Activated gamma-delta T cell treated with Interleukin-2 at 50 U/mL for 16 hours (primary cell): ENCODE measurements at places on chromosomes 7 and 10.

DNA sequence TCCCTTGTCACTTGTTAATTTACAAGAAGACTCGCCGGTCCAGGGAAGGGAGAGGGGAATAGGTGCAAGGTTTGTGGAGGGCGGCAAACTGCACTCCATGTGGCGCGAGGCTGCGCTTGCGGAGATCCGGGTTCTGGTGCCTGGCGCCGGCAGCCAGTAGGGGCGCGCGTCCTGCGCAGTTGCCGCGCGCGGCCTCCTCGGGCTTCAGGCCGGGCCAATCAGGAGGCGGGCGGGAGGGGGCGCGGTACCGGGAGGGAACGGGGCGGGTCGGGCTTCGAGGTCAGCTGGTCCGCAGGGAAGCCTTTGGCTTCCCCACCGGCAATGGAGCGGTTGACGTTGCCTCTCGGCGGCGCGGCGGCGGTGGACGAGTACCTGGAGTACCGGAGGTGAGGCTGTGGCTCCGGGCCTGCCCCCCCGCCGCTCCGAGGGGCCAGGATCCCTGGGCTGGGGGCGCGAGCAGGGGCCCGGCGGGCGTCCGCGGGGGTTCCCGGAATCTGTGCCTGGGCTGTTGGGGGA lies at the start of gene FAM221A:
Gene FAM221A (plus strand): TSS at position 302 of the 516 bp plus-strand sequence. CDS start 20 bp downstream, at position 322.
- DNase-seq, result peak; percentile 73

DNA sequence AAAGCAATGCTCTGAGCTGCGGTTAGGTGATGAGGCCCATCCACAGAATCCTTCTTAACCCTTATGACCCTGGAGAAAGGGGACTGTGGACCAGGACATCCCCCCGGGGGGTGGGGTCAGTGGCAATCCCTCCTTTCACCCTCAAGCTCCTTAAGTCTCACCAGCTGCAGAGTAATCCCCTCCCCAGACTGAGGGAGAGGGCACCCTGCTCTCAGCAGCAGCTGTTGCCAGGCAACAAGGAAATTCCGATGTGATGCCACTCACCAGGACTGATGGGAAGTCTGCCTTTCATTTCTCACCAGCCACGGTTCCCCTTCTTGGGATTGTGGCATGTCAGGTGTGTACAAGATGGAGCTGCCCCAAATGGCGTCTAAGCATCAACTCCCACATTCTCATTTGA lies 129.6 kb downstream of the DOCK1 start:
- DNase-seq, result no peak

- DNase-seq, result peak; percentile 20
Observed at GRCh38 chr10:43689618-43689954, 40.9 kb upstream of the ZNF32 start.

GRCh38 chr10:50310560-50311174 lies 59.4 kb upstream of the ASAH2 start:
- DNase-seq, result peak; percentile 4

- no peak for DNase-seq
Observed at GRCh38 chr7:51227861-51228260, 88.7 kb downstream of the COBL start.

- no peak for DNase-seq
Observed at GRCh38 chr10:89302625-89303024, 779 bp downstream of the IFIT2 start.

DNA sequence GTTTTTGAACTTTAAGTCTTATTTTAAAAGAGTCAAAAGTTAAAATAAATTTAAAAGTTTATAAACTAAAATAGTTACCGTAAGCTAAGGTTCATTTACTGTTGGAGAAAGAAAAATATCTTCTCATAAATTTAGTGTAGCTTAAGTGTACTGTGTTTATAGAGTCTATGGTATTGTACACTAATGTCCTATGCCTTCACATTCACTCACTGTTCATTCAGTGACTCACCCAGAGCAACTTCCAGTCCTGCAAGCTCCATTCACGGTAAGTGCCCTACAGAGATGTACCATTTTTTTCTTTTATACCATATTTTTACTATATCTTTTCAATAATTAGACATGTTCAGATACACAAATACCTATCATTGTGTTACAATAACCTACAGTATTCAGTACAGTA lies 97.6 kb downstream of the PTN start:
- no peak for DNase-seq

DNA sequence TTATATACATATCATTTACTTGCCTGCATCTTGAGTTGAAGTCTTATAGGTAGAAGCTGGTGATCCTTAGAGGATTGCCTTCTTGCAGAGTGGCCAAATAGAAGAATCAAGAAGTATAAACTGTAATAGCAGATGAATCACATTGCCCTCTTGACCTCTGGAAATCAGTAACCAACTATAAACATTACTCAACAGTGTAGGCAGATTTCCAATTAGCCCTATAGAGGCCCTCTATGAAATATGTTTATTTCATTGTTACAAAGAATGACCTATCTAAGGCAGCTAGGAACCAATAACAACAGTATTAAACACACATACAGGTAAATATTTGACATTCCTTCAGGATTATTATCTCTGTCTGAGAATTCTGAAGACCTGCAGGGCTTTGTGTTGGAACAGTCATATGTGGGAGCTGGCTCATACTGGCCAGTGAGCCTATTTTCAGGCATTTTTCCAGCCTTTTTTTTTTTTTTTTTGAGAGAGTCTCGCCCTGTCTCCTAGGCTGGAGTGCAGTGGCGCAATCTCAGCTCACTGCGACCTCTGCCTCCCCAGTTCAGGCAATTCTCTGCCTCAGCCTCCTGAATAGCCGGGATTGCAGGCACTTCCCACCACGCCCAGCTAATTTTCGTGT lies 7.2 kb upstream of the SRI start:
- DNase-seq, result no peak

DNA sequence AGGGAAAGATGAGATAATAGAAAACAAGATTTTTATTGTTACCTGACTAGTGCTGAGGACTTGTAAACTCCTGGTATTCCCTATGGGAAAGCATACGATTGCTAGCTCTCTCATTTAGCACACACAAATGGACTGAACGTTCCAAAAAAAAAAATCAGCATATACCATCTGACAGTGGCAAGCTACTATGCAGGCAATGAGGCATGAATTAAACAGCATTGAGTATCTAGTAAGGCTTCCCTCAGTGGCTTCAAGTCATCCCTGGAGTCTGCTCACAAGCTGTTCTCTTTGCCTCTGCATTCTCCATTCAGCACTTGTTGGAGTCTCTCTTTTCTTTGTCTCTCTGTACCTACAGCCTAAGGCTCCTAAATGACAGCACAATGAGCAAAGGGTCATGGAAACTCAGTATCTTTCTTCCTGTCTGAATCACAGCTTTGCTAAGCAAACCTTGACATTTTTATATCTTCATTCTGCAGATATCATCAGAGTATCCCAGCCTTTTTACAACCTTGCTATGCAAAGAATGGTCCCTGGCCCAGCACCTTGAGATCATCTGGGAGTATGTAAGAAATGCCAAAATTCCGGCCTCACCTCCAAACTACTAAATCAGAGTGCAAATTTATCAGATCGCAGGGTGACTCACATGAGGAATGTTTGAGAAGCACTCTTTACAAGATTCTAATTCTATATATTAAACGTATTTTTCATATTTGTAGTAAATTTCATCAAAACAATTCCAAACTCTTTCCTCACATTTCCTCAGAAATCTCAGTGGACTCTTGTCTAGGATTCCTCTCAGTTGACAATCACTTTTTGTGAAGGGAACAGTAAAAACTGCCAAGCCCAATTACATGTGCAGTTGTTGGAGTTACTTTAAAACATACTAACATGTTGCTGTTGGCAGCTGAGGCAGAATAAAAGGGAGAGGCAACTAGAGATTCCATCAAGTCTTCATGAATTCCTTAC lies 10.8 kb upstream of the LIPA start:
- DNase-seq, result no peak

GRCh38 chr7:116733924-116734580 lies 62.1 kb downstream of the MET start:
- DNase-seq, result no peak

DNA sequence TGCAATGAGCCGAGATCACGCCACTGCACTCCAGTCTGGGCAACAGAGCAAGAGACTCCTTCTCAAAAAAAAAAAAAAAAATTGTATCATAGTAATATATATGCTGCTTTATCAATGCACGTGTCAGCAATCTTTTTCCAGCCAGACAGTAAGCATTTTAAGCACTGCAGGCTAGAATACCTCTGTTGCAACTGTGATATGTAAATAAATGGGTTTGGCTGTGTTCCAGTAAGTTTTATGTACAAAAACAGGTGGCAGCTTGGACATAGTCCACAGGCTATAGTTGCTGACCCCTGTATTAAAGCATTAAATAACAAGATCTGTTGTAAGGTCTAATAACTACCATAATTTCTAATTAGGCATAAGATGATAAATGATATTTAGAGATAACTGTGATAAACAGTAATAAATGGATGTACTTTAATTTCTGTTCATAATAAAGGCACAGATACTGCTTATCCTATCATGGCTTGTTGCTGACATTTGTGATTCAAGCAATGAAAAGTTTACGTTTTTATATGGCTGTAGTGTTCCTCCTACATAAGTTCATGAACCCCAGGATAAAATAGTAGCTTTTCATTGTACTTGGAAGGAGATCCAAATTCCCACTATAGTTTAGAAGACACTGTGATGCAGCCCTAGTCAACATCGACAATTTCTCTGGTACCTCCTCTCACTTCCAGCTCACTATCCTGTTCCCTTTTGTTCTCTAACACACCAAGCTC lies 161.4 kb downstream of the ELMO1 start:
- DNase-seq, result no peak

DNA sequence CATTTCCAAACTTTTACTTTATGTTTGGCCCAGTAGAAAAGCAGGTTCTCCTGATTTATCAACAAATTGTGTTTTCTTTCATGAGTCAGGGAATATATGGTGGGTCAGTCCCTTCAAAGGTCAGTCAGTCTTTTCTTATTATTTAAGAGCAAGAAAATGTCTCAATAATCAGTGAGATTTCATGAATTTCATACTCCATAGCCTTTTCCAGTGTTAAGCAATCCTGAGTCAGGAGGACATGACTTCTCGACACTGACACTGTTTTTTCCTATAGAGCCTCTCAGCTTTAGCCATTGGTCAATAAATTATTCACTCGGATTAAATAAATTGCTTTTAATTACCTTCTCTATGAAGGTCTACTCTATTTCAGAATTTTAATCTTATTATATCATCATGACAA lies 334.5 kb downstream of the SORCS1 start:
- no peak for DNase-seq

DNA sequence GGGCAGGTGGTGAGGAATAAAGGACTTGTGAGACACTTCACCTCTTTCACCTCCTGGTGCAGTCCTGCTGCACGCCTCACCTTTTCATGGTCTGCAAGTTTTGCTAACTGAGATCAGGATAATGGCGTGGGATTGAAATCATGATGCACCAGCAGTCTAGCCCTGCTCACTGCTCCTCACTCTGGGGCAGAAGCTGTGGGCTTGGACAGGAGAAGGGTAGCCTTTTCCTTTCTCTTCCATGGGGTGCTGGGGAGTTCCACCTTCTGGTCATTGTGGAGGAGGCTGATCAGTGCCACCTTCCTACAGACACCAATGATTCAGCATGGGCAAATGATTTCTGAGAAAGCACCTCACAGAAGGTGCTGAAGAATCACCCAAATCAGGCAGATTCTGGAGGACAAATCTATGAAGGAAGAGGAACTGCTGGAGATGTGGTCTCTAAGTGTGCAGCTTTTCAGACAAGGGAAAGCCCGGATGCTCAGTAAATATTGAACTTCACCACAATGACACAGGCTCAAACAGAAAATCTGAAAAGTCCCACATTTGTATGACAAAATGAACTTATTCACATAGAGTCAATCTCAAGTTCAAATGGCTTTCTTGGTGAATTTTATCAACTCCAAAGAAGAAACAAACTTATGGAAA lies 19.7 kb downstream of the MBL2 start:
- no peak for DNase-seq

DNA sequence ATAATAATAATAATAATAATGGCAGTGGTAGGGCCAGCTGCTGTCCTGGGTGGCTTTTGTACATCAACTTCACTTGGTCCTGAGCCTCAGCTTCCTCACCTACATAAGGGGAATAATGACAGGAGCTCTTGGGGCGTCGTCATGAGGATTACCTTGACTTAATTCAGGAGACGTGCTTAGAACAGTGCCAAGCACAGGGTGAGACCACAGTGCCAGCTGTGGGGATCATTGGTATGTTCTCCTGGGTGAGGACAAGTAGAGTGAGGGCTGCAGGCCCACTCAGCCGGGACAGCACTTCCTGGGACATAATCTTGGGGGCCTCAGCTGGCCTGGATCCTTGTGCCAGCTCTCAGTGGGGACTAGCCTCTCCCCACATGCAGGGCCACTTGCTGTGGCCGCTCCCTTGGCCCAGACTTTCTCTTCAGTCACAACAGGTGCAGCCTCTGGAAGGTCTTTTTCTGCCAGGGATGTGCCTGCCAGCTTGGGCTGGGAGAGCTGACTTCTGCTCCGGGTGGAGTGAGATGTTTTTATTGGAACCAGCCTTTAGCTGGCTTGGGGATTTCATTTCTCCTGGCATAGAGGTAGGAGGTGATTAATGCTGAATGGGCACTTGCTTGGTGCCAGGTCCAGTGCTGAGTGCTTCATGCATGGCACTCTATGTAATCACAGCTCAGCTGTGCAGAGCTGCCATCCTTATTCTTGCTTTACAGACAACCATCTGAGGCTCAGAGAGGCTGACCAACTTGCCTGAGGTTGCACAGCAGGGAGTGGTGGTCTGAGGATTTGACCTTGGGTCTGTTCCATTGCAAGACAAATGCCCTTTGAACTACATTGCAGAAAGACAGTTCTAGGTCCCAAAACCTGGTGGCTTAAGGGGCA lies 45.3 kb downstream of the TSPAN15 start:
- DNase-seq, result no peak

DNA sequence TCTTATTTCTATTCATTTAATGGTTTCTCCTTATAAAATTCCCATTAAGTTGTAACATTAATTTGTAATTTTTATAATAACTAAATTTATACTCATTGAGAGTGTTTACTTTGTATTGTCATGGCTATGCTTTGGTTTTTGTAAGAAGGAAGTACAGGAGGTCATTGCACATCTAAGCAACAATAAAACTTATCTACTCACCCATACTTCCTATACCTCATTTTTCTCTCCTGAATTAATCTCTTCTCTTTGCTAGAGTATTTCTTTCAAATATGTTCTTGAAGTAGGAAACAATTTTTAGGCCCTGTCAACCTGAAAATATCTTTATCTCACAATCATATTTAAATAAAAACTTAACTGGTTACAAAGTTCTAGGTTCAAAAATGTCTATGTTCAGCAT lies 95.4 kb upstream of the WDR11 start:
- no peak for DNase-seq

DNA sequence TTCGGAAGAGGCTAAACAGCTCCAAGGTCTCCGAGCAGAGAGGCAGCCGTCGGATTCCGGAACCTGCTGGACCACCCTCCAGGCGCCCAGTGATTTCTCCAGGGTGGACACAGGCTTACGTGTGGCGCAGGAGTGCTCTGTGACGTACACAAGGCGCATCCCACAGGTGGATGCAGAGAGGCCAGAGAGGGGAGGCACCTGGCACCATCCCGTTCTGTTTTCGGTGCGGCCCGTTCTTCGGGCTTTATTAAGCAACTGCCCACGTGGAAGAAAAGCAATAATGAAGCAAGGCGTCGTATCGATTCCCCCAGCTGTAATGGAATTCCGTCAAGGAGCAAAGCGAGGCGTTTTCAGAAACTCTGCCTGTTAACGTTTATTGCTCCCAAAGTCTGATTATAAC lies 163.6 kb downstream of the PTPRN2 start:
- DNase-seq, result no peak

- no peak for DNase-seq
Observed at GRCh38 chr7:116810267-116811116, 51.9 kb upstream of the CAPZA2 start.

GRCh38 chr10:88565072-88565471 lies 18.0 kb downstream of the RNLS start:
- DNase-seq, result no peak

- no peak for DNase-seq
Observed at GRCh38 chr10:114068054-114068707, 24.5 kb downstream of the ADRB1 start.
